ENCODE measurements at places on chromosomes 16 and 17.

DNA sequence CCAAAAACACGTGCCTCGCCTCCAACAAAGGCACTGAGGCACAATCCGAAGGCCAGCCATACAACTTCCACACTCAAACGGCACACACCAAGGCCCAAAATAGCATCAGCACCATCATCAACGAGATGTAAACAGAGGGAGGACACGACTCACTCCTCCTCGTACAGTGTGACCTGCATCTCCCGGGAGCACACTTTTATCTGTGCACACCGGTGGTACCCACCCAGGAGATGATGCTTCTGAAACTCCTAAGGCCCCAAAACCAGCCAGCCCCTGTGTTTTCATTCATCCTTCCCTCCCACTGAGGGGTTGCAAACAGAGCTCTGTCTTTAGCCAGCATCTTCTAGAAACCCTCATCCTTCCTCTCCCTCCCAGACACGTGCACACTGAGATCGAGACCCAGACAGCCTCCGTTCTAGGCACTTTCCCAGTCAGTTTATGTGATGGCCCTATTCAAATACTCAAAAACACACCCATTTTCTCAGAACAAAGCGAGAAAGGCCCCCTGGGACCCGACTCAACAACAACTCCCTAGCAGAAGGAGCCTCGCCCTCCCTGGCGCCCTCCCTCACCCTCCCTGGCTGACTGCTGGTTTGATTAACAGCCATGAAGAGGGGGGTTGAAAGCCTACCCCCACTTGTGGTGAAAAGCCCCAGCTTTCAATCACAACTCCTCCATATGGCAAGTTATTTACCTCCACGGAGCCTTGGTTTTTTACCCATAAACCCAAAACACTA lies 76.3 kb downstream of the GAS7 start:
- DNase-seq: peak; percentile 91

GRCh38 chr17:60388742-60389141 lies 3.2 kb downstream of the USP32 start:
- DNase-seq: no peak

- no peak for DNase-seq
These were observed 100.7 kb downstream of the SOCS1 start for GRCh38 chr16:11155284-11155806.

GRCh38 chr16:12435730-12436129 lies 368.0 kb downstream of the CPPED1 start:
- no peak for DNase-seq

DNA sequence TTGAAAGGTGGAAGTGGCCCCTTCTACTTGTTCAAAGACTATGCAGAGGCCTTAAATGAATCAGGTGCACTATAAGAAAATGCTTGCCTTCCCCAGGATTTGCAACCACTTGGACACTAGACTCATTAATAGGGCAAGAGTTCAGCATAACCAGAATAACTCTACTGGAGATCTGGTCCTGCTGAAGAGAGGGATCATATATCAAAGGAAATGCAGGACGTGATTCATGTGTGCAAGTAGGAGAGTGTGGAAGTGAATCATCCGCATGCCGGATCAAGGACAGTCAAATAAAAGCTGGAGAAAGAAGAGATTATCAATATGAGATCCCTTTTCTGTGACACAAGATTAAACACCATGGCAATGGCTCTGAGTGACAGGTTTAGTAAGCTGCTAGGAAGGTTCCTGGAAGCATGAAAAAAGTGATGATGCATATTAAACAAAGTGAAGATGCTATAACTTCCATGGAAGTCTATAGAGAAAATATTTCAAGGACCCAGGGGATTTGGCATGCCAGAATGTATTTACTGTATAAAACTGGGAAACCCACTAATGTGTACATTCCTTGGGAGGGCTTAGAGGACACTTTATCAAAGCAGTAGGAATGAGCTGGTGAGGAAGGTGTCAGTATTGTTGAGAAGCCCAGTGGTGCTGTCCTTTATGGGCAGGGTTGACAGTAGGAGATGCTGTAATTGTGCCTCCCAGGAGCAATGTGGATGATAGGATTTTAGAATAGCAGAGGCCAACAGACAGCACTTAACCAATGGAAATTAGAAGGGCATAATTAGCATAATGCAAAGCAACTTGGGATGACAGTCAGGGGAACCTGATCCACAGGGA lies 133.1 kb downstream of the ABCA8 start:
- no peak for DNase-seq

GRCh38 chr16:88733630-88734360 lies 27.5 kb downstream of the CTU2 start:
- no peak for DNase-seq

DNA sequence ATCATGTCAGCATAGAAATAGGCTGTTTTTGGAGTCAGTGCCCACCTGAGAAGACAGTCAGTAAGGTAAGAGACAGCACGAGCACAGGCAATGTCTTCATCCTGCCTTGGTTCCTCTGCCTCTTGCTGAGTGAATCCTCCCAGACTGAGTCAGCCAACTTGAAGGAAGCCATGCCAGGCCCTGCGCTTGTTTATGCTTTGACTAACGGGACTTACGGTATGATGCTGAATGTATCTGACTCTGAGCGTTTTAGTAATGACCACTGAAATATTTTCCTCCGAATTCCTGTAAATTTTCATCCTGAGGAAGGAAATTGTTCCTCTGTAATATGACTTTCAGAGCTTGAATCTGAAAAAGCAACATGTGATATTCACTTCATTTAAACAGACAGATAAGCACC lies 18.0 kb downstream of the C17orf67 start:
- DNase-seq: no peak

Data from Jurkat, Clone E6-1 (cell line).